Ureter (tissue), 1 donor: ENCODE measurements at places on chromosomes 5 and 9. TPM values are rescaled to one million over a fixed set of nuclear protein-coding genes. Genes with fewer than 3 reads are reported as not detected.

- no peak for DNase-seq
These were observed 24.2 kb downstream of the NMRK1 start for GRCh38 chr9:75063556-75064305.

GRCh38 chr9:138033950-138034349 is 156.4 kb downstream of the CACNA1B start:
- peak; percentile 14 for DNase-seq

GRCh38 chr9:37085233-37085632 is 35.1 kb upstream of the ZCCHC7 start:
- no peak for DNase-seq

GRCh38 chr5:179400020-179400419 is 54.8 kb upstream of the ADAMTS2 start:
- DNase-seq: no peak

DNA sequence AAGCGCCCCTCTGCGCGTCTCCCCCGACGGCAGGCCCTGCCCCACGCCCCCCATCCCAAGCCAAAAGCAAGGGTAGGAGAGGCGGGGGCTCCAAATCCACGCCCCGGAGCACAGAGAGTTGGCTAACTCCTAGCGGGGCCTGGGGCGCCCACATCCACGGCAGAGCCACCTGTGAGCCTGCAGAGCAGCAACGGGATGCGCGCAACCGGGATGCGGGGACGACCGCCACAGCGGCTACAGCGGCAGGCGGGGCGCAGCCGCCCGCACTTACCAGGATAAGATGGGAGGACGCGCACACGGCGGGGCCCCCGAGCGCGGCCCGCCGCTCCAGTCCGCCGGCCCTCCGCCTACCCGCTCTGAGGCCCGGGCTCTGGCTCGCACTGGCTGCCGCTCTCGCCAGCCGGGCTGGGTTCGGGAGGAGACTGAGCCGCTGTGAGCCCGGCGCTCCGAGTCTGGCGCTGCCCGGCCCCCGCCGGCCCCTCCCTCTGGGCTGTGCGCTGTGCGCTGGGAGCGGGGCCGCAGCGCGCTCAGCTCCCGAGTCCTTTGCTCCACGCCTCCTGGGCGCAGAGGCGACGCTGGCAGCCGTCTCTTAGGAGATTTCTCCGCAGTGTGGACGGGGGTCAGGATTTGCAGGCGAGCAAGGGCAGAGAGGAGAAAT is at the start of gene SLC24A2:
Gene SLC24A2, minus strand, starts transcription at position 424 of the 658 bp plus-strand sequence.
- no peak for DNase-seq

DNA sequence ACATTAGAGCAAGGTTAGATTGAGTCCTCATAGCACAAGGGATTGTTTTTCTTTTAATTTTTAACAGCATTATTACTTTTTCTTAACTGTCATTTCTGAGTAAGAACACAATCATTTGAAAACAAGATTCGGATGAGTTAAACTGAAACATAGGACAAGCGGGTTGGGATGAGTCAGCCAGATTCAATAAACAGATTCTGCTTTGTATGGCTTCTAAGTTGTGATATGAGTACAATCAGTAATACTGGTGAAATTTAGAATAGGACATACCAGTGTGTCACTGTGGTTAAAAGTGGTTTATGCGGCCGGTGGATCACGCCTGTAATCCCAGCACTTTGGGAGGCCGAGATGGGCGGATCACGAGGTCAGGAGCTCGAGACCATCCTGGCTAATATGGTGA is 364.3 kb upstream of the CDH10 start:
- DNase-seq: no peak

DNA sequence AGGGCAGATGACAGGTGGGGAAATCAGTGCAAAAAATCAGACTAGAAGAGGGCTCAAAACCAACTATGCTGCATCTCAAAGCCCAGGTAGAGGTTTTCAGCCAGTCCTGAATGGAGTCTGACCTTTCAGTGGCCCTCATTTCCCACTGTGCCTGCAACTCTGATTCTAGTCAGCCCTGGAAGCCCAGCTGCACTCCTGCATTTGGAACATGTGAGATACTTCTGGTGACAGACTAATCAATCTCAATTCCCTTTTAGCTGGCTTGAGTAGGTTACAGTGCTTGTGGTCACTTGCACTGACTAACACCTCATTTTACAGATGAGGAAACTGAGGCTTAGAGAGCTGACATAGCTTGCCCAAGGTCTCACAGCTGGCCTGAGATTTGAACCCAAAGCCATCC is 7.9 kb upstream of the ACSL6 start:
- peak; percentile 26 for DNase-seq

The MAMDC4 gene
- 10.7 TPM for total RNA-seq

The HOMER1 gene
- 16.5 TPM for total RNA-seq

The INSYN2B gene
- total RNA-seq: not detected

The PRELID1 gene
- total RNA-seq: 121 TPM

The ZDHHC11B gene
- 15.6 TPM for total RNA-seq

The FAM221B gene
- 0.26 TPM for total RNA-seq

The PCYOX1L gene
- total RNA-seq: 14.7 TPM
